ENCODE measurements at places on chromosomes 5 and 9. TPM values are rescaled to one million over a fixed set of nuclear protein-coding genes. Genes with fewer than 3 reads are reported as not detected.

The RLN2 gene
- total RNA-seq: 0.77 TPM

The SCGB3A1 gene
- not detected for total RNA-seq

The FBXW11 gene
- 66.6 TPM for total RNA-seq

The TMEM171 gene
- not detected for total RNA-seq

The BSPRY gene
- total RNA-seq: not detected

The SCGB3A2 gene
- not detected for total RNA-seq

The GLE1 gene
- 25.8 TPM for total RNA-seq

The ANKRA2 gene
- 17.1 TPM for total RNA-seq

The ZNF483 gene
- total RNA-seq: 28.7 TPM

The ZNF454 gene
- 0.26 TPM for total RNA-seq

The IL5 gene
- not detected for total RNA-seq

The DNAJC18 gene
- total RNA-seq: 27.9 TPM

The PCDHA1 gene
- total RNA-seq: 0.07 TPM

The PCDHB16 gene
- 11.4 TPM for total RNA-seq

The BARHL1 gene
- total RNA-seq: not detected

DNA sequence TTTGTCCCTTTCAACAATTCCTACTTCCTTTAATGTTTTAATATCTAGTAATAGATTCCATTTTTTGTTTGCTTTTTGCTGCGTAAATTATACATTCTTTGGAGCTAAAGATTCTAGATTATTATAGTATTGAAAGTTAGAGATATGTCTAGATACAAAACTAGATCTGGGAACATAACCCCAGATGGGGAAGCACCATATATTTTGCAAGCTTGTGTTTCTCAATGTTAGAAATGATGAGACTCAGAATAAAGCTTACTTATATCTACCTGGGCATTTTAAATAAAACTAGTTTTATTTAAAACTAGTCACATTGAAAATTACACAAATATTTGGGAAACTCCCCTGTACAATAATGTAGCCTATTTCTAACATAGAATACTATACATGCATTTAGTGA is 32.2 kb downstream of the TRIO start:
- no peak for DNase-seq

- no peak for DNase-seq
Observed at GRCh38 chr5:81427566-81427965, 33.6 kb upstream of the ACOT12 start.

DNA sequence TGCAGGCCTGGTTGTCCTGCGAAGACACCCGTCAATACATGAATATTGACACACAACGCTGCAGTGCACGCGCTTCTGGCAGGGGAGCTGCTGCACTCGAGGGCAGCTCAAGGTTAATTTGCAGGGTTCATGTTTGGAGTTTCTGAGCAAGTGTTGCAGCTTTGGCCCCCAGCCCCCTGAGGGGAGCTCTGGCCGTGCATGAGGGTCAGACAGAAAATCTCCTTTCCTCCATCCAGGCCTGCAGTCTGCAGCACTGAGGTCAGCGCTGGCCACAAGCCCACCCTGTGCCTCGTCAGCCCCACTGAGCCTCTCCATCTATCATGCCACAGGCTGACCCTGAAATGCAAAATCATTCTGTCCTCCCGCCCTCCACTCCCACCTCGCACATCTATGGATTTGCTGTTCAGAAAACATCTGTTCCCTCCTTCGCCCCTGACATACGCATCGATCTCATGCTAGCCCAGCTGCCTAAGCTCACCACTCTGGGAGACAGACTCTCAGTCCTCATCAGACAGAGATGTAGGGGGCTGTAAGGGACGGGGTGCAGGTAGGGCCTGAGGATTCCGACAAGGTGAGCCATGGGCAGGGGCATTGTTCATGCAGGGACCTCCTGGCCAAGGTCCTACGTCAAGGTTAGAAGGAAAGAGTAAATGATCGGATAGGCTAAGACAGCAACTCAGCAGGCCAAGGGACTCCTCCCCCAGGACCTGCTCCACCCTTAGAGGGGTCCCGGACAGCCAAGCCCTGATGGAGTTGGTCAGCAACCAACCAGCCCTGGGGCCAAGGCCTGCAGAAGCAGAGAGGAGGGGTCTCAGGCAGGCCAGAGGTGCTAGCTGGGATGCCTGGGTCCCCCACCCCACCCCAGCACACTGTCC is 125.1 kb downstream of the KCNIP1 start:
- no peak for DNase-seq

GRCh38 chr5:6066016-6066415 is 312.3 kb downstream of the MED10 start:
- DNase-seq: no peak

- DNase-seq: no peak
Observed at GRCh38 chr9:89745601-89746376, 141.0 kb downstream of the GADD45G start.

GRCh38 chr5:144131261-144131660 is 39.2 kb downstream of the YIPF5 start:
- DNase-seq: no peak

- DNase-seq: no peak
Observed at GRCh38 chr9:124300312-124300711, 42.6 kb downstream of the NEK6 start.

DNA sequence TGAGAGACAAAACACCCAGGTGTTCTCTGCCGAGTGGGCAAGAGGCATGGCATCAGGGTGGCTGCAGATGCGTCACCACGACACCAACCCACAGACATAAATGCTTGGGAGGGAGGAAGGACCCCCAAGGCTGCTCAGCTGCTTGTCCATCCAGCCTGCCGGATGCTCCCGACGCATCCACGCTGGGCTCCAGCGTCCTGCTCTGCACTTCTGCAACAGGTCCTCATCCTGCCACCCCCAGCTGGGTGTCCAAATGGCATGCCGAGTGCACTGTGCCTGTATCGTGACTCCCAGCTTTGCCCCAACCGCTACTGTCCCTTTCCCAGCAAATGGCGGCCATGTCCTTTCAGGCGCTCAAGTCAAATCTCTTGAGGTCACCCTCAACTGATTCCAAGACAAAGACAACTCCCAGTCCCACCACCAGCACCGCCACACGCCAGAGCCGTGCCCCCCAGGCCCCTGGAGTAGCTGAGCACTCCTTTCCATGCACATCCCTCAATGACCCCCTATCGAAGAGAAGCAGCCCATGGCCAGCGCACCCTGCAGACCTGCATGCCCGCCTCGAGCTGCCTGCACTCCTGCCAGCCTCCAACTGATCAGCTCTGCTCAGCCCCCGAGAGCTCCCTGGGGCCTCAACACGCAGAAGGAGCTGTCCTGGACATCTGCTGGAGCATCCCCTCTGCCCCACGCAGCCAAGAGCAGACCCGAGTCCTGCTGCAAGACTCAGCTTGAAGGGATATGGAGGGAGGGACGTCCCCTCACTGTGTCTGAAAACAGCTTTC is 116.7 kb downstream of the ROR2 start:
- DNase-seq: no peak

DNA sequence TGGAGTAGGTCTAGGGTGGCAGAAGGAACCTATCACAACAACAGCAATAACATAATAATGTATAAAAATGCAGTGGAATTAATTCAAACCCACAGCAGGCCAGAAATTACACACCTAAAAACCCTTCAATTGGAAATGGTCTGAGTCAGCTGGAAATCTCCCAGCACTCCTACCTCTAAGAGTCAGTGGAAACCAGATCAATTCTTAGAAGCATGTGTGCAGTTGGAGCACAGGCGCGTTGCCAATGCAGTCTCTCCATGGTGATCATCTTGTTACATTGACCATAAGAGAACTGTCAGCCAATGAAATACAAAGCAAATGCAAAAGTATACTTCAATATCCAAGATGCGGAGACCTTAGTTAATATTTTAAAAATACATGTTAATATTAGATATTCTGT is 15.1 kb upstream of the CSNK1G3 start:
- DNase-seq: no peak

GRCh38 chr9:78666818-78667414 is 370.0 kb downstream of the PSAT1 start:
- DNase-seq: no peak

DNA sequence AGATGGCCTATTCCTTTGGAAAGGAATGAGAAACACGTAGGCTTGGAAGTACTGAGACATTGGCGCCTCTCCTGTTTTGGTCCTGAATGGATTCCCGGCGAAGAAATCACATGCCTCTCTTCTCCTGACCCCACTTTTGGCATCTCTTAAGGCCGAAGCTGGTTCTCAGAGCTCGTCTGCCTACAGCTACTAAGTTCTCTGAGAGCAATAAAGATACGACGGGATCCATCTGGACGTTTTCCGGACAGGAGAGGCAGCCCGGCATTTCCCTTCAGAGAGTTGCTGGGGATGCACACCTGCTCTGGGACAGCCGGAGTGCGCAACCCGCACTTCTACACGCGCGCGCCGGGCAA is 336.8 kb upstream of the PUM3 start:
- no peak for DNase-seq

DNA sequence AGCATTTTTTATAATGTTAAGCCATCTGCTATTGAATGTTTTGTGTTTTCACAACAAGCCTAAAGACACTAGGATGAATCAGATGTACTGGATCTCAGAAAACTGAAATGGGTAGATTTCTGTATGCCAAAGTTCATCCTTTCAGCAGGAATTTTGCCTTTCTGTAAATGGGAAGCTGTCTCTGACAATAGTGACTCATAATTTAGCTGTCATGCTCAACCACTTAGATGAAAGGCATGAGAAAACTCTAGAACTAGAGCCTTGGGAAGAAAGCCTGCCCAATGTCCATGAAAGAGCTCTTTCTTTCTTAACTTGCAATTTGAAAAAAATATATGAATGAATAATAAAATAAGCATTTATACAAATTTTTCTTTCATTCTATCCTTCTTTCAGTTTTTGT is 616.0 kb upstream of the EDIL3 start:
- DNase-seq: no peak

DNA sequence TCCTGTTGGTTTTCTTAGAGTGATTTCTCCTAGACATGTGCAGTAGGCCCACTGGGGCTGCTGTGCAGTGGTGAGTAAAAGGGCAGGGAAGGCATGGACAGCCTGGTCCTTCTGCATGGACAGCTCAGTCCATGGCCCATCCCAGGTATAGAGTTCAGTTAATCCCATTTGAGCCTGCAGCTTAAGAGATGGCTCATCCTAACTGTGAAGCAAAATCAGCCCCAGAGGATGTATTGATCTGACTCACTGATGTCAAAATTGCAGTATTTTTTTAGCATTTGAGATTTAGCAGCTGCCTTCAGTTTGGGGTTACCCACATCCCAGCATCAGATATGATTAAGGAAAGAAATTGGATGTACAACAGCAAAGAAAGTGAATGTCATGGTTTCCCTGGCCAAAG is 93.4 kb downstream of the PDE6A start:
- no peak for DNase-seq

- no peak for DNase-seq
Observed at GRCh38 chr9:16763946-16764345, 106.5 kb downstream of the BNC2 start.

DNA sequence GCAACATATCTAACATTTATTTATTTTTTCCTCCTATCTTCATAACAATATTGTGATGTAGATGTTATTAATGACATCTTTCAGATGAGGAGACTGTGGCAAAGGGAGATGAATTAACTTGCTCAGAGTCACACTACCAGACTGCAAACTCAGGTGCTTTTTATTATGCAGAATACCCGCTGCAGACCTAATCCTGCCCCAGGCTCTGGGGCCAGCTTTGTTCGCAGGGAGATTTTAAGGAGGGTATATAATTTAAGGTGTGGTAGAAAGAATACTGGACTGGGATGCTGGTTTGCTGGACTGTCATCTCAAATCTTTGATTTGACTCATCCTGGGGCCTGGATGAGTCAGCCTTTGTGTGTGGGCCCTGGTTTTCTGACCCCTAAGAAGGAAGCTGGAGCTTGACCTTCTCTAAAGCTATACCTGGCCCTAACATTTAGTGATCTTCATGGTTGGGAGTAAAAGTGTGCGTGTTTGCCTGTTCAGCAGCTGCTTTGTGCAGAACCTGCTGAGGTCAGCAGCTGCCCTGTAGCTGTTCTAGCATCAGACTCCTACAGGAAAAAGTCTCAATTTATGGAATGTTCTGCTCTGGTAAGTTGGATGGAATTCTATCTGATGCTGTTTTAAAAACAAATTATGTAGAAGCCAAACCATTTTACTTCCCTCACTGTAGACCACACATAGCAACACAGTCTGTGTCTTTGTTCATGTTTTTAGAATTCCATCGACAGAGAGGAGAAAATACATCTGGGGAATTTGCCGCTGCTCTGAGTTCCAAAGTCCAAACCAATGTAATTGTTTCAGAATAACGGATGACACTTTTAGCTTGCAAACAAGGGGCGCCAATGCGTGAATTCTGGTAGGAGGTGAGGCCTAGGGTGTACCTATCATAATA is 4.5 kb downstream of the SLC36A1 start:
- no peak for DNase-seq

DNA sequence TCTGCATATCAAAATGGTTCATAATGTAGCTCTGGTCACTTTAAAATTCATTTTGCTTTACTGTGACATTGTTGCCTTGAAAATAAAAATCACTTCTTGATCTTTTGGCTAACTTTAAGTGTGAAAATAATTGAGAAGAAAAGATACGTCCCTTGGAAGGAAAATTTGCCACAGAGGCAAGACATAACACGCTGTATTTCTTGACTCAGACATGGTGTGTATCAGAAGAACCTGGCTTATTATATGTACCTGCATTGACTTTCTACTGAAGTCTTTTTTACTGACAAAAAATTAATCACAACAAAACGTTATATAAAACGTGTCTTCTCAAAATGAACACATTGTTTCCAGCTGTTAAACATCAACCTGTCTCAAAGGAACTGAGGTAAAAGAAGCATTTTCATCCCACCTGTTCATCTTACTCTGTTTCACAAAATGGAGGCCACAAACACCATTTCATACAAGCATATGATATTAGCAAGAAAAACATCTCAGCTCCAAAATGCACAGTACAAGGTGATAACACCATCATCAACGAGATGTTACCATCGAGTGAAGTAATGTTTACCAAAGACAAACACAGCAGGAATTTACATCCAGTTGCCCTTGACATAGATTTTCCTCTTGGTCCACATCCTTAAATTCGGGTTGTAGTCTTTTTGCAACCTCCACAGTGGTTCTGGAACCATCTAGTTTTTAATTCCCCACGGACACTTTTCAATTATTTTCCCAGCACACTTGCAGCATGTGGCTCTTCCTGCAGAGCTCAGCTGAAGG is 179.9 kb downstream of the GLIS3 start:
- no peak for DNase-seq

DNA sequence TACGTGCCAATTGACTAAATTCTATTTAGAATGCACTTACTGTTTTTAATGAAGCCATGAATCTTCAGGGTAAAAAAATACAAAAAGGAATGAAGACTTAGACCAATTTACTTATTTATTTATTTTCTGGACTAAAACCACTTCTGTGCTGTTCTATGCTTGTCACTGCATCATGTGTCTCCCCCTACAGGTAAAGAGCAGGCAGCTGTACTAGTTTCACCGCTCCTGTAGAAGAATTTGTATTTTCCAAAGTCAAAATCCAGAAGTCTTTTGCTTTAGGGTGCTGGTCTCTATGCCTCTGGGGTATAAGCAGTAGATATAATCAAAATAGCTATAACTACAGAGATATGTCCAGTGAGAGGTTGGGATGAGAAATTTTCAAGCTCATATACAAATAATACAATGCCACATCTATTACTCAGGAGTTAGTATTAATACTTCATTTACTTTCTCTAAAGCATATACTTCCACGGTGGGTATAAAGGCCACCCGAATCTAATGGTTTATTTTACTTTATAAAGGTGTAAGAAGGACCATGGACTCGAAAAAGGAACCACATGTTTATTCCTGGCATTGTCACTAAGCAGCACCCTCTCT is 591.5 kb downstream of the RAB3C start:
- no peak for DNase-seq

GRCh38 chr9:93940951-93941350 is 14.2 kb downstream of the BARX1 start:
- DNase-seq: no peak

All from neural crest cell (in vitro differentiated cells).